ENCODE measurements at places on chromosomes 7 and 10.

DNA sequence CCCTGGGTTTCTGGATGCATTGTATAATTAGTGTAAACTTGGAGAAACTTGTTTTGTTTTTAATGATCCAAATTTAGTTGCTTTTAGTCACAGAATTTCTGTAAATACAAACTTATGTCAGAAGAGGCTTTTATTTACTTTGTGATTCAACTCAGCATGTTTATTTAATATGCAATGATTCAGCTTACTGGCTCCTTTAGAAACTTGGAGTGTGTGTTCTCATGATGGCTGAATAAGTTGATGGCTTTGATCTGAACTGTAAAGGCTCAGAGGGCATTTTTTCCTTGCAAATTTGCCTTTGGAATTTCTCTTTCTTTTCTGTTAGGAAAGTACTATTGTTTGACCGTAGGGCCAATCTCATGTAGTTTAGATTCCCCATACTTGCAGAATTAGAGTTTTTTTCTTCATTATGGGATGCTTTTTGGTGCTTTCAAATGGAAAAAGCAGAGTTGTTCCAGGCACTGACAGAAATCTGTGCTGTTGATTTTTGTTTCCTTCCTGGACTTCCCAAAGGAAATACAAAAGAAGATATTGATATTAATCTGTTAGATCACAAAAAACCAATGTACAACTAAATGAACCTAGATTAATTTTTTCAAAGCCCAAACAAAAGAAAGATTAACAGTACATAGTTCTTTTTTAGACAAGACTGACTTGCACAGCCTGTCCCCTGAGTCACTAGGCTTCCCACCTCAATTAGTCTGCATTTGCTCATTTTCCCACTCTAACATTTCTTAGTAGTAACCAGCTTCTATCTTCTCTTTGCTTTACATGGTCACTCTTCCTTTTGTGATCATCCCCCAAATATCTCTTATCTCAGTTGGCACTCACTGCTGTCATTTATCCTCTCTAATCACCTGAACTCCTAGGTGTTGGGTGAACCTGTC is 96.8 kb upstream of the AGR3 start:
- no peak for DNase-seq

DNA sequence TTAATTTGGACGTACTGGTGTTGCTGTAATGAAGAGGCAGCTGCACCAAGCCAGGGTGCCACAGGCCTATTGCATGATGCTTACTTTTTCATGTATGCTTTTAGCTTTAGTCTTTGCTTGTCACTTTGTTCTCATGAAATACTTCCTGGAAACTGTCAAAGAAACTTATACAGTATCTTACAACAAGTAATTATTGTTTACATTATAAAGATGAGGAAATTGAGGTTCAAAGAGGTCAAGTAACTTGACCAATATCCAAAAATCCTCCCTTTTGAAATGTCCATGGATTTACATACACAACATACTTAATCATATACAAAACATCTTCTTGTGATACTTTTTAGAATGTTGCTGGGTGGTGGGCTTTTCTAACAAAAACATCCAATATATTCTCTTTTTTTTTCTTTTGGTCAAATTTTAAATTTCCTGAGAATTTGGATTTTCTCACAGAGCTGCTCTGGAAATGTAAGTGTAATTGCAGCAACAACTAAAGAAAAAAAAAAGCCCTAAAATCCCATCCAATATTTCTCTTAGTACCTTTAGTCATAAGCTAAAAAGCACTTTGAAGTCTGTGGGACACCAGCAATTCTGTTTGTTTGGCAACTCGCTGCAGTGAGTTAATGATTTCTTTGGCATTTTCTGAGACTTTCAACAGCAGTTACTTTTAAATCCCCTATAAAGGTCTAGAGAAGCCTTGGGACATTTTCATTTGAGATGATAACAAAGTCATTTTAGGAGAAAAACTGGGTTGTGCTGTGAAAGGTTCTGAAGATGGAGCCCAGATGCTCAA is 500.6 kb upstream of the IGFBP3 start:
- DNase-seq, result no peak

GRCh38 chr7:40493609-40494051 is 358.8 kb downstream of the SUGCT start:
- DNase-seq, result no peak

GRCh38 chr7:879093-879492 is 2.7 kb downstream of the GET4 start:
- no peak for DNase-seq

DNA sequence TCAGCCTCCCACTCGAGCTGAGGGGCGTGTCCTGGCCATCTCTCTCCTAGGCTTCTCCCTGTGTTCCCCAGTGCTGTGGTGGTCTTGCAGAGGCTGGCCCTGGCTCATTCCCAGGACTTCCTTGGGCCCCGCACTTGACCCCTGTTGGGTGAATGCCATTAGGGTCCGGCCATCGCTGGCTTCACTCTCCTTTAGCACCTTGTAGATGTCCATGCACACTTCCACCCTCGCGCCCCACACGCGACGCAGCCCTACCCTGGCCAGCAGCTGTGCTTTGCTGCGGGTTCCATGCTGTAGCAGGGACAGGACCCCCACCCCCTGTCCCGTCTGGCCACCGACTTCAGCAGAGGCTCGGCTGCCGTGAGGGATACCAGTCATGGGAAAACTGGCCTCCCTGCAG is 46.3 kb downstream of the PITRM1 start:
- no peak for DNase-seq

- no peak for DNase-seq
These were observed 26.4 kb downstream of the KIF11 start for GRCh38 chr10:92619368-92619767.

Data from T-helper 17 cell (primary cell).